ENCODE measurements at places on chromosomes 1 and 21.

- DNase-seq = no peak
Measured at GRCh38 chr1:40050863-40051262, 10.3 kb downstream of the CAP1 start.

DNA sequence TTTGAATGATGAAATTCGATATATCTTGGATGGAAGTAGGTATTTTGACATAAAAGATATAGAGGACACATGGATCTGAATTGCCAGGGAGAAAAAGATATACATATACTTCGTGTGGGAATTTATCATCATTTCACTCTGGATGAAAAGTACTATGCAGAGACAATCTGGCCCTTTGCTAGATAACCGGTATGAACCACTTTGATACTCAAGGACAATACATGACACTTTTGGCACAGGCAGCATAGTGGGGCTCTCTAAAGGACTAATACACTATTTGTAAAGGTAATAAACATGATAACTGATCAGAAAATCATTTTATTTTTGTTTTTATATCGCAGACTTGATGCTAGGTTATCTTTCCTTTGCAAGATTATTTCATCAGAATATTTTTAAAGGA is 24.2 kb downstream of the JAK1 start:
- no peak for DNase-seq

DNA sequence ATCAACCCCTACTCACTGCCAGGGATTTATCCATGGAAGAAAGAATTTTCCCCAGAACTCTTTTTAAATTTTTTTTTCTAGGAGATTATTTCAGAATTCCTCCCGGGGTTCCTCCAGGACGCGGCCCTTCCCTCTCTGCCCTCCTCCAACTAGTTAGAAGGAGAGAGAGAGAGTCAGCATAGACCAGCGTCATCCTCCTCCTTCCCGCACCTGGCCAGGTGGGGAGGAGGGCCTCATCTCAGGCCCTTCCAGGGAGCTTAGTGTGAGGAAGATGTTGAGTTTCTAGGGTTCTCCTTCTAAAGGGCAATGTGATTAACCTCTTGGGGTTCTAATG is 63.6 kb downstream of the CDK18 start:
- DNase-seq = no peak

- no peak for DNase-seq
Measured at GRCh38 chr1:43054961-43055360, 96.3 kb upstream of the SLC2A1 start.

DNA sequence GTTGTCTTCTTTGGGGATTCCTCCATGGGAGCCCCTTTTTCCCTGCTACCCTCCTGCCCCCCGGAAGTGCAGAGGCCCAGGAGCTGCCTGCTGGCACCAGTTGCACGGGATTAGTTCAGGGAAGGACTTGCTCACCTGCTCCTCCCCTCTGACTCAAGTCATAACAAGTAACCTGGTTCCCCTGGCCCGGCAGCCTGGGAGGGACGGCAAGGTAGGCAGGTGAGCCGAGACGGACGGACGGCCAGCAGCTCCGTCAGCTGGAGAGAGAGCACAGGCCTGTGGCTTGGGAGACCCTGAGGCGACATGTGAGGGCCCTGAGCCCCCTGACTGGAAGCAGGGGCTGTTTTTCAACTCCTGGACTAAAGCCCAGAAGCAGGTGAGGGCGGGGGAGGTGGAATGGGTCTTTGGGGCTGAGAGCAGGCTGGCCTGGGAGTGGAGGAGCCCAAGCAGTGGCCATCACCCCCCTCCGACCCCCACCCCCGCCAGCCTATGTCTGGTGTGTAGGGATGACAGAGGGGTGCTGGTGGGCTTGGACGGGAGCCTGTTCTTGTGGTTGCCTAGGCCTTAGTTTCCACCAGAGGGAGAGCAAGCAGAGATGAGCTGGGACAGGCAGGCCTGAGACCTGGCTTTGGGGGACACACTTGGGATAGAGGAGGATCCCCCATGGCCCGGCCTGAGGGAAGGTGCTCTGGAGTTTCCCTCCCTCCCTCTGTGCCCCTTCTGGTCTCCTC is at the start of gene INAVA:
TSS of gene INAVA (plus strand) at position 189 of the 731 bp plus-strand sequence. CDS start 3,501 bp downstream, outside the sequence.
- DNase-seq = no peak

DNA sequence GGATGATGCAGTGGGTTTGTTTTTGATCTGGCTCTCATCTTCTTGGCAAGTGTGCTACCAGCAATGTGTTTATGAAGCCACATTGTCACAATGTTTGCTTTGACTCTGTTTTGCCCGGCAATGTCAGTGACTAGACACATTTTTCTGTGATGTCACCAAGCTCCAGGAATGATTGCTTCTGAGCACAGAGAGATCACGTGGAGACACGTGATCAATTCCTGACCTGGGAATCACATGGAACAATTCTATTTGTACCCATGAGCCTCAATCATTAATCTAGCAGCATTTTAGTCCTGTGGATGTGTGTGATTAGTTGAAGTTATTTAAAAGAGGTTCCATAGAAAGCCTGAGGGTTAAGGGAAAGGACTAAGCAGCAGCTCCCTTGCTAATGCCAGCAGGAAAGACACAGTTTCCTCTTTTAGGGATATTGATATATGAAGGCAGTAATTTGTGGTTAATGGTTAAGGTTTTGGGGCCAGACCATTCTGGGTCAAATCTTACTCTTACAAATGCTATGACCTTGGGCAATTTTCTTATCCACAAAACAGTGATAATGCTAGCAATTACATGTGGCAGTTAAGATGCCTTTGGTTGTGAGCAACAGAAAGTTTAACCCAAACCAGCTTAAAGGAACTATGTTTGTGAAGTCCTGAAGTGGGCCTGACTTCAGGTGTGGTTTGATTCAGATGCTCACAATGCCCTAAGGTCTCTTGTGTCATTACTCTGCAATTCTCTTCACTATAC is 59.0 kb downstream of the FASLG start:
- DNase-seq = no peak

- DNase-seq = no peak
Measured at GRCh38 chr1:153760440-153760839, 14.8 kb upstream of the SLC27A3 start.
